ENCODE measurements at places on chromosomes 4 and X. TPM values are rescaled to one million over a fixed set of nuclear protein-coding genes. Genes with fewer than 3 reads are reported as not detected.

GRCh38 chr4:31918891-31919290 lies 1198.7 kb downstream of the PCDH7 start:
- DNase-seq, result no peak

- no peak for DNase-seq
Measured at GRCh38 chrX:110669572-110669971, 126.0 kb downstream of the CHRDL1 start.

Gene NLRP2B
- 0.02 TPM for polyA plus RNA-seq

GRCh38 chr4:156974264-156974663 lies 2.7 kb upstream of the PDGFC start:
- no peak for DNase-seq

- no peak for DNase-seq
Measured at GRCh38 chrX:40329616-40330015, 231.9 kb upstream of the BCOR start.

GRCh38 chrX:23840674-23841073 lies 57.7 kb downstream of the SAT1 start:
- no peak for DNase-seq

GRCh38 chr4:70703619-70704214 lies 15.4 kb downstream of the UTP3 start:
- no peak for DNase-seq

Gene PCDH11X
- 0.02 TPM for polyA plus RNA-seq

GRCh38 chrX:106177982-106178321 lies 9.8 kb downstream of the PWWP3B start:
- DNase-seq, result no peak

GRCh38 chr4:114535725-114536124 lies 62.9 kb upstream of the UGT8 start:
- no peak for DNase-seq

Gene TMPRSS11A
- 0.91 TPM for polyA plus RNA-seq

GRCh38 chr4:77022560-77023179 lies 53.1 kb downstream of the CCNI start:
- no peak for DNase-seq

DNA sequence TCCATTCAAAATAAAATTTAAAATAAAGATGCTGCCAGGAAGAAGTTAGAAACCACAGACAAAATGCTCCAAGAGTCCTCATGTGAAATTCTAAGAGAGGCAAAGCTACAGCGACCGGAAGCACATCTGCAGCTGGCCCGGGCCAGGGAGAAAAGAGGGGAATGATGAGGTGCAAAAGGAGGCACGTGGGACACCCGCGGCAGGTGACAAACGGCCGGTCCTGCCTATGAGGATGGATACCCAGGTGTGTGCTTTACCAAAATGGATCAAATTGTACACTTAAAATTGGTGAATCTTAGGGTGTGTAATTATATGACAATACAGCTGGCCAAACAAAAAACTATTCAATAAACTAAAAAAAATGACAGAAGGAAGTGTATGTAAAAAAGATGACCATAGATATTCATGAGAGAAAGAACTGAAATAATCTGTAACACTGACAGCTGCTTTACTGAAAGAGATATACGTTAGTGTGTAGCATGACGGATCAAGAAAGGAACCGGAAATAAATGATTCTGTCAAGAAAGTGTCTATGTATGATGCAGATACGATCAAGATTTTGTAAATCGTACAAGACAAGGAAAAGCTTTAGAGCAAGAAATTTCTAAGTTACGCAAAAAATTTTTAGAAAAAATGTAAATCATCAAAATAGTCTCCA lies 29.5 kb downstream of the PPP2R3B start:
- DNase-seq, result no peak

Measured in thymus (tissue), 14 donors.